ENCODE measurements at places on chromosomes 12 and 14. TPM values are rescaled to one million over a fixed set of nuclear protein-coding genes. Genes with fewer than 3 reads are reported as not detected.

- DNase-seq: no peak
Observed at GRCh38 chr12:53244337-53244736, 12.3 kb upstream of the RARG start.

DNA sequence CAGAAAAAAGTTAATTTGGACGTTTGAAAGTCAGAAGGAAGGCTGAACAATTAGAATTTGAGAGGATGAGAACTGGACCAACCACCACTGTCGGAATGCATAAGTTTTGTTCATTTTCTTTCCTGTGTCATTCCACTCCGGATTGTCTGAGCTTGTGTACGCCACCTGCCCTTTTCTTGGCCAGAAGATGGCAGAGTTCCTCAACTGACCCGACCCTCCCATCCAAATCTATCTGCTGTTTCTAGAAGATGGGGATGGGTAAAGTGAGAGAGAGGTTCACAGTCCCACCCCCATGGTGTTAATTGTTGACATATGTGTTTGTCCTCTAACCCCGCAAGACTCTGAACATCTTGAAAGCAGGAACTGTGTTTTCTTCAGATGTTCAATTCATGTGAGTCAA, 388.0 kb downstream of the VRK1 start:
- no peak for DNase-seq

DNA sequence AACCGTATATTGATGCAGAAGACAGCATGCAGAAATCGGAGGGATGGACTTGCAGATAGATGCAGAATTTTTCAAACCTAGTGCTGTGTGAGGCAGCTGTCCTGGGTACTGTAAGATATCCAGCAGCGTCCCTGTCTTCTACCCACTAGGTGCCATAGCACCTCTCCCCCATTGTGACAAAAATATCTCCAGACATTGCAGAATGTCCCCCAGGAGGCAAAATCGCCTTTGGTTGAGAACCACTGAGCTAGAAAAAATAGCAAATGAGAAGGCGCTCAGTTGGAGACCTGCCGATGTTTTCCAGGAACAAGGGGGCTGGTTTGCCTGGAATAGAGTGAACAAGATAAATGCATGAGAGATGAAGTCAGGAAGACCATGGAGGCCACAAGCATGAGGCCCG, 67.9 kb upstream of the TMEM132D start:
- no peak for DNase-seq

- DNase-seq: no peak
Observed at GRCh38 chr12:99153293-99153692, 494.3 kb upstream of the GARIN6 start.

GRCh38 chr14:23600322-23600707, 21.7 kb upstream of the JPH4 start:
- DNase-seq: no peak

DNA sequence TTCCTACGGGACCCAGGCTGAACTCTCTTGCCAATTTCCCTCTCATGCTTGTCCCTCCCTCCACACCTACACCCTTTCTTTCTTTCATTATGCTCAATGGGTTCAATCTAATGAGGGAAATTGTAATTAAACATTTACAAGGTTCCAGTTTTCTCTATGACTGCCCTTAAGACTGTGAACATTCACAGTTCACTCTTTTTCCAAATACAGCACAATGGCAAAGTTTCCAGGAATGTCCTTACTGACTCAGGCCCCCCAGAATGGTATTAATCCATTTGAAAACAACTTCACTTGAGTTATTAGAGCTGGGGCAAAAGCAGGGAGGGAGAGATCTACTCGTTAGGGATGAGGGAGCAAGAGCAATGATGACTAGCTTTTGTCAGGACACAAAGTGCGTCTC, 892.1 kb downstream of the NRXN3 start:
- DNase-seq: no peak

The RNF212B gene
- not detected for polyA plus RNA-seq

The WSCD2 gene
- 0.48 TPM for polyA plus RNA-seq

DNA sequence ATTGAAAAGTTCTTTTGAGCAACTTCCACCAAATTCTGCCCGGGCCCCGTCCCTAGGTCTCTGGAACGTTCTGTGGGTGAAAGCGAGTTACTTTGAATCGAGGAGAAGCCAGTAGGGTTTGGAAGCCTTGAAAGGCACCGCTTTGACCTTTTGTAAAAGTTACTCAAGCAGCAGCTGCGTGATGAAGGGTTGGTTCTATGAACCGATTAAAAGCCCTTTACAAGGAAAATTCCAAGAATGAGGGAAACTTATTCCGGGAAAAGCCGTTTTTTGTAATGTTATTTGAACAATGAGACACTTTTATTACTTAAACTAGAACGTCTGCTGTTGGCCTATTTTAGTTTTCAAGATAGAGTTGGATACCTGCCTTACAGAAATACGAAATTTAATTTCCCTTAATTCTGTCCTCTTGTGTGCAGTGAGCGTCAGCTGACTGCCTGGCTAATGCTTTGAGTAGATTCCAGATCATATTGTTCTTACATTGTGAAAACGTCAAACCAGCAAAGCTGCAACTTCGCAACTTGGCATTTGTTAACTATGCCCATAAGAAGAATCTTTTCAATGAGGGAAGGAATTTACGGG, 906 bp downstream of the LARP4 start:
- no peak for DNase-seq

The MEG3 gene
- 32.9 TPM for polyA plus RNA-seq

GRCh38 chr12:39502726-39503125, 59.8 kb upstream of the KIF21A start:
- DNase-seq: no peak

The PRICKLE1 gene
- polyA plus RNA-seq: 7.1 TPM

- no peak for DNase-seq
Observed at GRCh38 chr12:96295532-96296160, 101.5 kb downstream of the ELK3 start.

GRCh38 chr12:122499991-122500684, 594 bp downstream of the ZCCHC8 start:
- DNase-seq: peak; percentile 82

DNA sequence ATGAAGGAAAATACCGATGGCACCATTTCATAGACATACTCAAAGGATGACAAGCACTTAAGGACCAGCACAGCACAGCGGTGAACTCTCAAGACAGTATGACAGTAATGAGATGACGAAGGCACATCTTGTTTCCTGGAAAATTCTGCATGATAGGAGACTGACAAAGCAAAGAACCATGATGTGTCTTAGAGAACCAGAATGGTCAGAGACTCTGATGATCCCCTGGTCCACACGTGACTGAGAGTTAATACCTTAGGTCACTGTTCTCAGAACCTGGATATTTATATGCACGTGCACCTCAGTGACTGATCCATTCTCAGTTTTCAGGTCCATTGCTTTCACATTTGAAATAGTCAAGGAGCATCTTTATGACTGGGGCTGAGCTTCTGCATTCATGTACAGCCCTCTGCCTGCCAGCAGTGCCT, 35.3 kb downstream of the PROX2 start:
- no peak for DNase-seq

- DNase-seq: no peak
Observed at GRCh38 chr12:116183741-116184141, 93.8 kb downstream of the MED13L start.

DNA sequence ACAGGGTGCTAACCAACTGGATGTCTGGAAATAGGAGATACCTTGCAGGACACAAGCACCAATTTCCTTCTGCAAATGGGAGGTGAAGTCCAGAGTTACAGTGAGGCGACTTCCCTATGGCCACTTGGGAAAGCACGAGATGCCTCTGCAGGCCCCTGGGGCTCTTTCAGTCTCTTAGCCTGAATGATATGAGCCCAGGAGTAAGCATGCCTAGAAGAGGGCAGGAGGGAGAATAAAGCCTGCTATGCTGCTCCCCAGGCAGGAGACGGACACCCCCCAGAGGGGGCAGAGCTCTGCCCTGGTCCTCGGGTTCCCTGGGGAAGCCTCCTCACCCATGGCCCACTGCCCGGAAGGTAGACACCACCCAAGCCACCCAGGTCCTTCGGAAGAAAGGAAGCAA, 105.1 kb downstream of the GCH1 start:
- no peak for DNase-seq

The OLR1 gene
- 0.27 TPM for polyA plus RNA-seq

DNA sequence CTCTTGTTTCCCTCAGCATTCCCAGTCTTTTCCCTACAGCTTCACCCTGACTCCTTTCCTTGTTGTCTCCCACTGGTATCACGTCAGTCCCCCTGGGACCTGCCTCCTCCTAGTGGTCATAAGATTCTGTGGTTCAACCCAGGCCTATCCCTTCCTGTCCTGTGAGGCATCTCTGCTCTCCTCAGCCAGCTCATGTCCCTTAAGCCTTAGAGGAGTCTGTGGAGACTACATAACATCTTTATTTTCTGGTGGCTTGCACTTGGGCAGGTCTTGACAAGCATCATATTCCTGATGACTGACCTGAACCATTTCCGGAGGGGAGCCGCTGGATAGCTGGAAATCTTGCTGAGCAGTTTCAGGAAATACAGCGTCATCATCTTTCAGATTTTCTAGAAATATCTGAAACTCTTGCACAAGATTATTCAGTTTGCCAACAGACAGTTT, 688 bp downstream of the C12orf71 start:
- no peak for DNase-seq

- no peak for DNase-seq
Observed at GRCh38 chr14:88037325-88037724, 32.4 kb downstream of the GPR65 start.

GRCh38 chr14:89371585-89372511, 45.2 kb downstream of the FOXN3 start:
- no peak for DNase-seq
